ENCODE measurements at places on chromosomes 3 and 15. TPM values are rescaled to one million over a fixed set of nuclear protein-coding genes. Genes with fewer than 3 reads are reported as not detected.

Gene SLC9C1
- not detected for total RNA-seq

Gene IGF1R
- total RNA-seq = 15.5 TPM

Gene TLR9
- total RNA-seq = not detected

Gene MESP2
- not detected for total RNA-seq

Gene C3orf22
- not detected for total RNA-seq
